ENCODE measurements at places on chromosomes 12 and 14.

GRCh38 chr12:50637870-50638481 is 125.9 kb upstream of the ATF1 start:
- DNase-seq, result no peak

- DNase-seq, result no peak
Observed at GRCh38 chr12:77559400-77560074, 271.2 kb upstream of the NAV3 start.

- no peak for DNase-seq
Observed at GRCh38 chr12:96167492-96167891, 26.7 kb upstream of the ELK3 start.

DNA sequence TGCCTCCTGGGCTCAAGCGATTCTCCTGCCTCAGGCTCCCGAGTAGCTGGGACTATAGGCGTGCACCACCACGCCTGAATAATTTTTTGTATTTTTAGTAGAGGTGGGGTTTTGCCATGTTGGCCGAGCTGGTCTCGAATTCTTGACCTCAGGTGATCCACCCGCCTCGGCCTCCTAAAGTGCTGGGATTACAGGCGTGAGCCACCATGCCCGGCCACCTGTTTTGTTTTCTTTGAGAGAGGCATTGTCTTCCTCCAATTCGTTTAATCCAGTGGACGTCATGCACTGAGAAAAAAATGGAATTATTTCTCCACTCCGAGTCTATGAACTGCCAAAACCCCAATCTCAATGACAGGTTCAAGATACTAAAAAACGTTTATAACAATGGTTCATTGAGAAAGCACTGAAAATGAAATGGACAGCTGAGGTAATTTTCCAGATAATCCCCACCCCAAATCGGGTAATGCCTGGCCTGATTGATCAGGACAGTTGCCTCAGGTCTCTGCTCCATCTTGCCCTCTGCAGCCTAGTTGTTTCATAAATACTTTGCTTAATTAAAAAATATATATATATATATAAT is 132.7 kb upstream of the PARP11 start:
- DNase-seq, result no peak

- no peak for DNase-seq
Observed at GRCh38 chr14:75303381-75303789, 24.8 kb downstream of the FOS start.

DNA sequence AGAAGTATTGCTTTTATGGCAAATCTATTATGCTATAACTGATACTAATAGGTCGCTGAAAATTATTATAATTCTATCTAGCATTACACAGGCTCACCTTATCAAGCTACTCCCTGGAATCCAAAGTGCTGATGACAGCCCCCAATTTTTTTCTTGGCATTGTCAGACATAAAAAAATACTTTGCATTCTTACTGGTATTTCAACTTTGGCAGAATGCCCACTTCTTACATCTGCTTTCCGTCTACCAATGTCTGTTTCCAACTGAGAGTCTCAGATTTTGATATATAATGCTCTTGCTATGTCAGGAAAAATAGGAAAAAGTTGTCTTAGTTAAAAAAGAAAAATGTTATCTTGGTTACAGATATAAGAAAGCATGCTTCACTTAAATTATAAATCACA is 615.4 kb downstream of the C12orf50 start:
- DNase-seq, result no peak
